GM23248 (cell line): ENCODE measurements at places on chromosomes 5 and 9. TPM values are rescaled to one million over a fixed set of nuclear protein-coding genes. Genes with fewer than 3 reads are reported as not detected.

The FOXD4L5 gene
- polyA plus RNA-seq = not detected in 2 replicates

DNA sequence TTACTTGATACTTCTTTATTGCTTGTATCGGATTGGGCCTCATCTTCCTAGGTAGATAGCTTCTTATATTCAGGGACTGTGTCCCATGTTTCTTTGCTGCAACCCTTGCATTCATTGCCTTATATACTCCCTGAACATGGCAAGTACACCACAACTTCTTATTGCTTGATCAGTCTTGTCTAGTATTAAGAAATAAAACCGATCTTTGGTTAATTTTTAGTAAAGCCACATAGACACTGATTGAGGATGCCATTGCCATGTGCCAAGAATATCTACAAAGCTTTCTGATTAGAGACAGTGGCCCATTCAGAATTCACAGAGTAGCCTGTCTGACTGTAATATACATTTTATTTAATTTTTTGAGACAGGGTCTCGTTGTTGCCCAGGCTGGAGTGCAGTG is 34.7 kb upstream of the ANKRD55 start:
- DNase-seq = no peak

GRCh38 chr5:136890431-136891148 is 525.2 kb upstream of the TRPC7 start:
- DNase-seq = no peak

DNA sequence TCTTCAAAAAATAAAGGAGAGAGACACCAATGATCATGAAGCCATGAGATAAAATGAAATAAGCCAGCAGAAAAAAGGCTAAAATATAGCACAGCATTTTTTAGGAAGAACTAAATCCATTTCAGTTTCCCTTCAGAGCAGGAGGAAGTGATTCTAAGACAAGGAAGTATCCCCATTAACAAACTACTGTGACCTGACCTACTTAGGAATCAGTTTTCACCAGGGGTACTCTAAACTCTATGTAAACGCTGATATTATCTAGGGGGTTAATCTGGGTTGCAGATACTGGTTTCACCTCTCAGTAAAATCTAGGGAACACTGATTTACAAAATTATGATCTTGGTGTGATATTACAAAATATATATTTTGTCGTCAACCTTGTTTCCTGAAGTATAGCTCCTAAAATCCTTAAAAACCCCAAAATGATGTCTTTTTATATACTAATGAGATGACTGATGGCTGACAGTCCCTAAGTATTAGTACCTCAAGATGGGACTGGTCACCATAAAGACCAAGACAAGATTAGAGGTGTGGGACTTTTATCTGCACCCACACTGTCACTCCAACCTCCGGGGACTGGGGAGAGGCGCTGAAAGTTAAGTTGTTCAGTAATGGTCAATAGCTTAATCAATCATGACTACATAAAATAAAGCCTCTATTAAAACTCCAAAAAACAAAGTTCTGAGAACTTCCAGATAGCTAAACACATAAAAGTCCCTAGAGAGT is 2.9 kb upstream of the FNBP1 start:
- DNase-seq = no peak

- no peak for DNase-seq
Measured at GRCh38 chr9:126233913-126234525, 92.6 kb upstream of the MVB12B start.

- DNase-seq = no peak
Measured at GRCh38 chr9:134969156-134970045, 51.7 kb upstream of the FCN1 start.

- no peak for DNase-seq
Measured at GRCh38 chr5:90191352-90192045, 218.1 kb downstream of the CETN3 start.

DNA sequence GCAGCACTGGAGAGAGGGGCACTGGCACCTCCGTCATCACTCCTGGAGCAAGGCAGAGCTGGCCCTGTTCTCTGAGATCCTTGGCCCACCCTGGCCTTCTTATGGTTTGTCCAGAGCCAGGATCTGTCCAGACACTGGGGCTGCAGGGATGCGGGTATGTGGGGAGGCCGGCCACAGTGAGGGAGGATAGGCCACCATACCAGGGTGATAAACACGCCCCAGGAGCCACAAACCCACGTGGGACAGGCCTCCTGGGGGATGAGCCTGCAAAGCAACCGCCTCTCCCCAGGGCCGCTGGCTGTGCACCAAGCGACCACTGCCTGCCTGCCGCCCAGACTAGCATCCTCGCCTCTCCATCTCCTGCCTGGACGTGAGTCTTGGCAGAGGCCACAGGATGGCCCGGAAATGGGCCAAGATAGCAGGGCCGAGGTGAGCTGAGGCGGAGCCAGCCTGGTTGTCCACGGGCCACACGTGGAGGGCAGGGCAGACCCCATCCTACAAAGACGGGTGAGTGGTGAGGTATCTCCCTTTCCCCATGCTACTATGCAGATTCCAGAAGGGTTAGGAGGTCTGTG is 4.5 kb downstream of the OBP2A start:
- no peak for DNase-seq

DNA sequence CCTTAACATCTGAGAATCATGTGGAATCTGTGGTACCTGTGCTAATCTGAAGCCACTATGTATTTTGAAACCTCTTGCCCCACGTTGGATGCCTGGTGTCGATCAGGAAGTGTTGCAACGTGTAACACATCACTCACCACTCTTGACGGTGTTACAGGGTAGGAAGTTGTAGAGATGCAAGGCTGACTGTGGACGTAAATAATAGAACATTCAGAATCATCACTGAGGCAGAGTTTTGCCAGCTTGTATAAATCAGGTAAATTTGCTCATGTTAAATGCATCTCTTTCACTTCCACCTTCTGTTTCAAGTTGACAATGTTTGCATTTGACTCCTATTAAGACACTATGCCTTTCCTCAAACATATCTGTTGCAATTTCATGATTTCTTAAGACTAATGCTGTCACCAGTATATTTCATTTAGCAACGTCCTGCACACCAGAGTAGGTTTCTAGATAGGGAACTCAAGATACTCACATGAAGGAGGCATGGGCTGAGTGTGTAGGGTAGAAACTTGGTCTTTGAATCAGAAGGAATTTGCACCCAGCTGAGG is 38.1 kb downstream of the BASP1 start:
- peak; percentile 44 for DNase-seq

The SSBP2 gene
- polyA plus RNA-seq = 40.0 and 43.0 TPM in 2 replicates

DNA sequence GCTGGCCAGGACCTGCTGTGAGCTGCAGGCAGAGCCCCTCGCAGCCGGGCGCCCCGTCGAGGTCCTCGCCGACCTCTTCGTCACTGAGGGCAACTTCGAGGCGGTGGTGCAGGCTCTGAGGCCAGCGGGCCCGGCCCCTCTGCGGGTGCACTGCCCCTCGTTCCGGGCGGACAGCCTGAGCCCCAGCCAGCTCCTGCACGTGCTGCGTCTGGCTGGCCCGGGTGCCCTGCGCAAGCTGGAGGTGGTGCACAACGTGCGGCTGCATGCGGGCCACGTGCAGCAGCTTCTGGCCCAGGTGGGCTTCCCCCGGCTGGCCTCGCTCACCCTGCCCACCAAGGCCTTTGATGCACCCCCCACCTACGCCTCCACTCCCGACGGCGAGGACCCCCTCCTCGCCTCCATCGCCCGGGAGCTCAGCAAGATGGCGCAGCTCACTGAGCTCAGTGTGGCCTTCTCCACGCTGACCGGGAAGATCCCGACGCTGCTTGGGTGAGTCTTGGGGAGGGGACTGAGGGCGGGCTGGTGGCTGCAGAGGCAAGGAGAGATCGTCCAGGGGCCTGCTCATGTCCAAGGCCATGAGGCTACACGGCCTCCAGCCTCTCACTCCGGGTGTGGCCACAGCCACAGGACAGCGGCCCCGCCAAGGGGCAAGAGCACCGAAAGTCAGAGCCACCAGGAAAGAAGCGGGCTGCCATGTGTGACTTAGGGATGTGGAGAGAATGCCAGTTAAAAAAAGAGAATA is 825 bp downstream of the LRRC14B start:
- DNase-seq = no peak

The LCN15 gene
- polyA plus RNA-seq = not detected in 2 replicates

GRCh38 chr9:89474939-89475338 is 23.0 kb downstream of the SEMA4D start:
- no peak for DNase-seq

DNA sequence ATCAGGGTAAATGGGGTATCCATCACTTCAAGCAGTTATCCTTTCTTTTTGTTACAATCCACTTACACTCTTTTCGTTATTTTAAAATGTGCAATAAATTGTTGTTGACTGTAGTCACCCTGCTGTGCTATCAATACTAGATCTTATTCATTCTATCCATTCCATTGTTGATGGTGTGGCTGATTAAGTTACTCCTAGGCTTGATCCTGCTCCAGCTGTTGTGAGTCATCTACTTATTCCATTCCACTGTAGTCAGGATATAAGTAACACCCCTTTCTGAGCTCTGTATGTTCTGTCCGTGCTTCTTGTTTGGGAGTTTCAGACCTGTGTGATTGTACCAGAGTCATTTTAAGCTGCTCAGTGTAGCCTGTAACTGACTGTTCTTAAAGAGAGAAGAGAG is 122.5 kb upstream of the RUSC2 start:
- DNase-seq = peak; percentile 93

The RNF14 gene
- 77.8 and 81.1 TPM in 2 replicates for polyA plus RNA-seq

DNA sequence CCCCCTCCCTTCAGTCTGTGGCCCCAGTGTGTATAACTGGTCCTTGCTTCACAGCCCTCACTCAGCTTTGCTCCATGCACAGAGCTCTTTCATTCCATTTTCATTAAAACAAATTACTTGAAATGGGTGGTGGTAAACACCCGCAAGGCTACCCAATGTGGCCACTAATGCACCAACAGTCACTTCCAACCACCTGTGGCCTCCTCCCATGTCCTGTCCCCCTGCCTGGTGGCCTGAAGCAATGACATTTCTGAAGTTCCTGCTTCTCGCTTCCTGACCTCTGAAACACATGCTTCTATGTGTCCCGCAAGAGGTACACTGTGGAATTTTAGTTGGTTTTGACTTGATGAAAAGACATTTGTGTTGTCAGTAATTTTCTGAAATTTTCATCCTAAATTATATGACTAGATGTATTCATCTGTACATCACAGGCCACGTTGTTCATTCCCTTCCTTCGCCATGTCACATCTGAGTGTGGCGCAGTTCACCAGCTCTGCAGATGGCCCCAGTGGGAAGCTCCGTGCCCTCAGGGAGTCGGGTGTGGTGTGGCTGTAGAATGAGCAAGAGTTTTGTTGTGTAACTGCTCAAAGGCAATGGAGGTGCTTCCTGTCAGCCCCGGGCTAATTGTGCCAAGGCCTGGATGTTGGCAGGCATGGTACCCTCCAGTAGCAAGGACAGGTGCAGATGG is 9.6 kb downstream of the ROPN1L start:
- DNase-seq = peak; percentile 21

- no peak for DNase-seq
Measured at GRCh38 chr9:116888066-116888465, 201.0 kb downstream of the TRIM32 start.

DNA sequence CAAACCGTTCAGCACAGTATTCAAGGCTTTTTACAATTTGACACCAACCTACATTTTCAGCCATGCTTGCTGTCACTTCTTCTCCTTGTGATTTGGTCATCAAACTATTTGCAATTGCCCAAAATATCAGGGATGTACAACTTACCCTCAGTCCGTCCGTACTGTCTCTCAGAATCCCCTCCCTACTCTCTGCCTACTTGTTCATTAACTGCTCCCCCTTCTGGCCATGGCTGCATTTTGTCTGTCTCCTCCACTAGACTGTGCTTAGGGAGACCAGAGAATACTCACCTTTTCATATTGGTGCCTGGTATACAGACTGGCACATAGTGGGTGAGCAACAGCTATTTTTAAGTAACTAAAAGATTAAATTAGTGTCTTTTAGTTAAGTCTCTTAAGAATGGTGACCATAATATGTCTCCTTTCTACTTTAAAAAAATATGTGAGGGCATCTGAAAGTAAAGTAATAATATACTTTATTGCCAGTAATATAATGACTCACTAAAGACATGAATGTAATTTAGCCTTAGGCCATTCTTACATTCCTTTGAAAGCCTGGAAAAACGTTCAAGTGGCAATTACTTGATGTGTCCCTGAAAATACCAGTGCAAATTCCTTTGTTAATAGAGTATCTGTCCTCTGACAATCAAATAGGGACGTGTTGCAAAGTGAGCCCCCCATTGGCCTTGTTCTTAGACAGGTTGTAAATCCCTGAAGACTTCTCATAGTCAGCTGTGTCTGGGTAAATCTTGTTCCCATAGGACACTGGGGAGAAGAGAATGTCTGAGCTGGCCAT is 27.8 kb downstream of the PRLR start:
- DNase-seq = peak; percentile 76

DNA sequence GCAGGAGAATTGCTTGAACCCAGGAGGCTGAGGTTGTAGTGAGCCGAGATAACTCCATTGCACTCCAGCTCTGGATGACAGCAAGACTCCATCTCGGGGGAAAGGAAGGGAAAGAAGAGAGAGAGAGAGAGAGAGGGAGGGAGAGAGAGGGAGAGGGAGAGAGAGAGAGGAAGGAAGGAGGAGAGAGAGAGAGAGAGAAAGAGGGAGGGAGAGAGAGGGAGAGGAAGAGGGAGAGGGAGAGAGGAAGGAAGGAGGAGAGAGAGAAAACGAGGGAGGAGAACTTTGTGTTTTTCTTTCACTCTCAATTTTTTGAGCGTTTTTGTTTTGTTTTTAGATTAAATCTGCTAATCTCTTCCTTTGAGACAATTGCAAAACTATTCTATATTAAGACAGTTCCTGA is 46.9 kb downstream of the SPEF2 start:
- no peak for DNase-seq

DNA sequence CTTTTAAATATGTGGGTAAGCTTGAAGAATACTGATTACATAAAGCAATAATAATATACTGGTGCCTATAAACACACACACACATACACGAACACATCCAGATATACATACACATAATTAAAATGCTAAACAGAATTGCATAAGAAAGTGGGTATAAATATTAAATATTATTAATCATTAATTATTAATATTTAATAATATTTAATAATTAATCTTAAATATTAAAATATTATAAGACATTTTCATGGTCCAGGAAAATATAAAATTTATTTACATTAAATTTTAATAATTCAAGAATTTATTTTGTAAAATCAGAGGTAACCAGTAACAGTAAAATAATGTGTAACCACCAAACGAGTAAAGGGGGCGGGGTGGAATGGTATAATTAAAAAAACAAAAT is 178.3 kb downstream of the TMEM232 start:
- DNase-seq = no peak

GRCh38 chr9:19757745-19758144 is 31.1 kb downstream of the SLC24A2 start:
- DNase-seq = no peak

- no peak for DNase-seq
Measured at GRCh38 chr5:125214080-125214479, 467.6 kb upstream of the ZNF608 start.
